ENCODE measurements at places on chromosomes 2 and 18.

DNA sequence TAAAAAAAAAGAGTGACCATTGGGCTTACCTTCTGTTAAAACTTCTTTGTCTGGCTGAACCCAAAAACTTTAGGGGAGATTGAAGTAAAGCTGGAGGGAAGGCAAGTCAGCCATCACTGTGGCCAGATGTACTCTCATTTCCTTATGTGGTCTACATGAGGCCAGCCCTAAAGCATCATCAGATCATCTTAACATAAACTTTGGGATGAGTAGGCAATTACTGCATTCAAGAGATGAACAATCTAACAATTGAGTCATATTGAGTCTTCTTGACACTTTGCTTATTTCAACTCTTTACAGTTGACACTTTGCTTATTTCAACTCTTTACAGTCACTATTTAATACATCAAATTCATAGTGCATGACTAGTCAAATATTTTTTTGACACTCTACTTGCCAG, 155.6 kb downstream of the QPCT start:
- DNase-seq = no peak

- no peak for DNase-seq
These were observed 295.3 kb upstream of the COL3A1 start for GRCh38 chr2:188678882-188679281.

- DNase-seq = no peak
These were observed 26.5 kb upstream of the RFX8 start for GRCh38 chr2:101501443-101501842.

GRCh38 chr2:231900486-231900942, 25.7 kb downstream of the NPPC start:
- peak; percentile 56 for DNase-seq

DNA sequence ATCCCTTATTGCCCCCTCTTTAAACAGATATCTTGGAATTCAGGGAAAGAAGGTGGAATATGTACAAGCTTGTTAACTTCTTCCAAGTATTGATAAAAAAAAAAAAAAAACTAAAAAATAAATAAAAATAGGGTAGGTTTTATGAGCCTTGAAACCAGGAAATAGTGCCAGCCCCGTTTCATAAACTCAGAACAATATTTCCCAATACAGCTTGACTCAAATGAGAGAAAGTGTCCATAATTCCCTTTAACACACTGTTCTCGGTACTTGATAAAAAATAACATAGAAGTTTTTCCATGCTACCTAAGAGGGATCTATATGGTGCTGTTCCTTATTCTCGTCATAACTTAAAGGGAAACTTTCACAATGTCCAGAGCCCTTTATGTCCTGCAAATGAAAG, 17.9 kb upstream of the C2orf80 start:
- DNase-seq = no peak

Measured in activated T-cell treated with anti-CD3 and anti-CD28 coated beads for 48 hours (primary cell).